Osteocyte (in vitro differentiated cells): ENCODE measurements at places on chromosomes 2 and 18. TPM values are rescaled to one million over a fixed set of nuclear protein-coding genes. Genes with fewer than 3 reads are reported as not detected.

INPP1 gene
- total RNA-seq = 17.3 and 18.2 TPM in 2 replicates

SLC35G4 gene
- not detected in 2 replicates for total RNA-seq

SULT1C4 gene
- 6.0 and 7.0 TPM in 2 replicates for total RNA-seq

SAG gene
- not detected in 2 replicates for total RNA-seq

TMEM247 gene
- not detected in 2 replicates for total RNA-seq

MRO gene
- total RNA-seq = not detected in 2 replicates

GRCh38 chr2:206273905-206274304 is 558 bp upstream of the ZDBF2 start:
- no peaks in the 10 kb centered on the region for H3K36me3 ChIP-seq
- peaks cover 24% of the 10 kb centered on the region for H3K4me1 ChIP-seq
- no peak for DNase-seq
- peak overlapping the region; percentile 93 for H3K27ac ChIP-seq
- H3K4me3 ChIP-seq = peak overlapping the region; percentile 86

GRCh38 chr2:19835781-19836281 is 66.0 kb downstream of the TTC32 start:
- peaks cover under 1% of the 10 kb centered on the region for H3K27me3 ChIP-seq
- H3K27ac ChIP-seq = no peak overlapping the region
- H3K4me1 ChIP-seq = peaks cover 10% of the 10 kb centered on the region
- no peak for DNase-seq
- no peaks in the 10 kb centered on the region for H3K36me3 ChIP-seq
- H3K4me3 ChIP-seq = no peak overlapping the region

DNA sequence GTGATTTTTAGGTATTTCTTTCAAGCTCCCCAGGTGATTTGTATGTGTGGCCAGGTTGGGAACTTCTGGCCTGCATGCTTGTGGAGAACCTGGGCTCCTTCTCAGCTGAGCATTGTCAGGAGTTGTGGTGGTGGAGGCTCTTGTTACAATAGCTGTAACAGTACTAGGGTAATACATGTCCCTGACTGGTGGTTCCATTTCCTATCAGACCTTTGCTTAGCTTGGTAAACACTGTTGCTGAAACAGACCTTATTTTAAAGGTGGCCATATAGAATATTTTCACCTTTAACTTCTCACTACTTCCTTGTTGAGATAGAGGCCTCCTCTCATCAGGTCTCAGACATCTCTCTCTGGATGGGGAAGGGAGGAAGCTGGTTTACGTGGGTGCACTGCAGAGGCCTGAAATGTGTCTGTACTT is 79.2 kb downstream of the SETBP1 start:
- no peaks in the 10 kb centered on the region for H3K27me3 ChIP-seq
- no peak overlapping the region for H3K4me3 ChIP-seq
- no peak for DNase-seq
- H3K36me3 ChIP-seq = peaks cover 40% of the 10 kb centered on the region

DNA sequence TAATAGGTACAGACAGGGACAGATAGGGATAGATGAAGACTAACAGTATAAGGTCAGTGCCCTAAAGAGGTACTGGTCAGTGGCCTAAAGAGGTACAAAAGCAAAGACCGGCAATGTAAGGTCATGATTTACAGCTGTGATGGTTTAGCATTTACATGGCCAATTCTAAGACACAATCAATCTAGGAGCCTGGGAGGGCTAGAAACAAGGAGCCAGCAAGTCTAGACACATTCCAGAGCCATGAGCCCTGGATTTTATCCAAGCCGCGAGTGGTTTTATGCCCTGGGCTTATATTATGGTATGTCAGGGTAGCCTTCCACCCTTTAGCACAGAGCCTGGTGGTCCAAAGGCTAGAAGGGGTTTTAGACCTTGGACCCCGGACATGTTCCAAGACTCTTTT is 124.2 kb downstream of the CBLN2 start:
- no peak overlapping the region for H3K27ac ChIP-seq
- no peak overlapping the region for H3K4me3 ChIP-seq
- no peaks in the 10 kb centered on the region for H3K36me3 ChIP-seq
- H3K4me1 ChIP-seq = no peaks in the 10 kb centered on the region
- DNase-seq = no peak

GRCh38 chr2:208982831-208983230 is 441.0 kb upstream of the MAP2 start:
- DNase-seq = no peak
- no peak overlapping the region for H3K27ac ChIP-seq
- no peaks in the 10 kb centered on the region for H3K36me3 ChIP-seq
- H3K4me1 ChIP-seq = no peaks in the 10 kb centered on the region
- H3K27me3 ChIP-seq = no peaks in the 10 kb centered on the region
- H3K4me3 ChIP-seq = no peak overlapping the region

- no peaks in the 10 kb centered on the region for H3K4me1 ChIP-seq
- no peak overlapping the region for H3K27ac ChIP-seq
- H3K27me3 ChIP-seq = no peaks in the 10 kb centered on the region
- H3K36me3 ChIP-seq = no peaks in the 10 kb centered on the region
- H3K4me3 ChIP-seq = no peak overlapping the region
These were observed 1002.5 kb downstream of the CBLN2 start for GRCh38 chr18:71541643-71542042.

DNA sequence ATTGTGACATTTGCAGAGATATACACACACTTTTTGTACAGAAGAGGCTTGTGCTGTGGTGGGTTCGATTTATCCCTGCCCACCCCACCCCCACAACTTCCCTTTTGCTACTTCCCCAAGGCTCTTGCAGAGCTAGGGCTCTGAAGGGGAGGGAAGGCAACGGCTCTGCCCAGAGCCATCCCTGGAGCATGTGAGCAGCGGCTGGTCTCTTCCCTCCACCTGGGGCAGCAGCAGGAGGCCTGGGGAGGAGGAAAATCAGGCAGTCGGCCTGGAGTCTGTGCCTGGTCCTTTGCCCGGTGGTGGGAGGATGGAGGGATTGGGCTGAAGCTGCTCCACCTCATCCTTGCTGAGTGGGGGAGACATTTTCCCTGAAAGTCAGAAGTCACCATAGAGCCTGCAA is 40.0 kb downstream of the STEAP3 start:
- H3K4me3 ChIP-seq = no peak overlapping the region
- H3K36me3 ChIP-seq = no peaks in the 10 kb centered on the region
- no peak for DNase-seq
- no peaks in the 10 kb centered on the region for H3K27me3 ChIP-seq

DNA sequence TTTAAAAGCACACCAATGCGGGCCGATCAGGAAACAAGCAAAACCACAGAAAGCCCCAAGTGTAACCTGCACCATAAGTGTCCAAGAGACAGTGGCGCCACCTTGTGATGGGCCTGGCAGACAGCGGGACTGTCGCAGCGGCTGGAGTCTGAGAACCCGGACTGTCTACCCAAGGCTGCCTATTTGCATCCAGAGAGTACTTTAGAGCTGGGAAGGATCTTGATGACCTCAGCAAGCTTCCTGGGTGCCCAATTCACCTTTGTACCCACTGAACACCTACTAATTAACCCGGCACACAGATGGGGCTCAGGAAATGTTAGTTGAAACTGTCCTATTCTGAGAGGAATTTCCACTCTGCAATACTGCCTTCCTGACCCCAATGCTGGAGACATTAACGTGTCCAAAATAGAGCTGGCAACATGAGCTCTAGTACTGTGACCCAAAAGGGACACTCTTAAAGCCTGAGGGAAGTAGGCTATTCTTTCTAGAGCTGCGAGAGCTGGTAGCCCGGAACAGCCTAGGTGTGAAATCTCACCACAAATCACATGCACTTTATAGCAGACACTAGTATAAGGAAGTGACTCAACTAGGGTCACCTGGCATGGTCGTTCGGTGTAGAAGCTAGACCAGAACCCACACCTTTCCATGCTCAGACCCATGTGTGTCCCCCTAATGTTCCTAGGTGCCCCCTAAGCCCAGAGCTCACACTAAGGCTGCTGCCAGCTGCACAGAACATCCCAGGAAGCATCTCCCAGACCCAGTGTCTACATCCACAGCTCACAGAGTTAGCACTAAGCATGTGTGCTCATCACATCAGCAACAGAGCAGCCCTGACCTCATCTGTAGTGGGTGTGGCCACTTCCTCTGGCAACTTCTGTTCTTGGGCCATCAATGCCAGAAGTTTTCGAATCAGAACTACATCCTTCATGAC is 25.4 kb downstream of the POLR1A start:
- H3K27me3 ChIP-seq = no peaks in the 10 kb centered on the region
- no peaks in the 10 kb centered on the region for H3K4me1 ChIP-seq
- no peak overlapping the region for H3K4me3 ChIP-seq
- H3K36me3 ChIP-seq = peaks cover 34% of the 10 kb centered on the region
- no peak overlapping the region for H3K27ac ChIP-seq

DNA sequence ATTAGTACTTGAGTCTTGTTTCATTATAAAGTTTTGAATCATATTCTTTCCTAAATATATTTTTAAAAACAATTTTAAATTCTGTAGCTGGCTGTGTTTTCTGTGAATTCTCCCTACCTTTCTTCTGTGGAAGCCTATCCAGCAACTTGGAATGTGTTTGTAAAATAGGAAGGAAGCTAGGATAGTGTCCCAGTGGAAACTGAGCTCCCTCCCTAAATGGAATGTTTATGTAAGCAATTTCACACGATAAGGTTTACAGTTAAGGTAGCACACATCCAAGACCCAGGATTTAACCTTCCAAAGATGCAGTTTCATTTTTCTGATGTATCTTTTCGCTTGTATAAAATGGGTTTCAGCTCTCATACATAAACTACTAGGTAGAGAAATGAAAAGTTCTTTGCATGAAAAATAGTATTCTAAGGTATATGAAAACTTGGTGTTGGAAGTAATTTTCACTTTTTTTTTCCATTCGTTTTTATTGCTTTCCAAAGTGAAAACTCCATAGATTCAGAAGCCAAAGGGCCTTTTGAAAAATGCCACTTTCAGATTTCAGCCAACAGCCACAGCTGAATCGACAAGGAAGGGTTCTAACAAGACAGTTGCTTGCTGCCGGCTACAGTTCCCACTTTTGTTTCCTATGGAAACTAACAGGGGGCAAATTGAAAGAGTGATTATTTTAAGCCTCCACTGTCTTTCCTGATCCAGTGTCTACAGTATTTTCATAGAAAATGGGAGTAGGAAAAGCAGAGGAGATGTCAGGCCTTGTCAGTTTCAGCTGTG is 405.1 kb upstream of the POU3F3 start:
- no peak overlapping the region for H3K27ac ChIP-seq
- H3K4me3 ChIP-seq = no peak overlapping the region
- DNase-seq = no peak
- peaks cover 2% of the 10 kb centered on the region for H3K4me1 ChIP-seq

DNA sequence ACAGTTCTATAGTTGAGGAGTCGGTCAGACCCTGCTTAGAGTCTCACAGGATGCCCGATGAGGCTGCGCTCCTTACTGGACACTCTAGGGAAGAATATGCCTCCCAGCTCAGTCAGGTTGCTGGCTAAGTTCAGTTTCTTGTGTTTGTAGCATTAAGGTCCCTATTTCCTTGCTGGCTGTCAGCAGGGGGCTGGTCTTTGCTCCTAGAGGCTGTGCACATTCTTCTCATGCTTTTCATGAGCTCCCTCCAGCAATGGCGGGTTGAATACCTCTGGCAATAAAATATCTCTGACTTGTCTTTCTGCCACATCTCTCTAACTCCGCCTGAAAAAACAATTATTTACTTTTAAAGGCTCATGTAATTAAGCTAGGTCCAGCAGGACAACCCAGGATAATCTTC is 79.4 kb upstream of the DNAJC10 start:
- no peaks in the 10 kb centered on the region for H3K36me3 ChIP-seq
- no peaks in the 10 kb centered on the region for H3K27me3 ChIP-seq
- no peak for DNase-seq
- H3K27ac ChIP-seq = no peak overlapping the region

DNA sequence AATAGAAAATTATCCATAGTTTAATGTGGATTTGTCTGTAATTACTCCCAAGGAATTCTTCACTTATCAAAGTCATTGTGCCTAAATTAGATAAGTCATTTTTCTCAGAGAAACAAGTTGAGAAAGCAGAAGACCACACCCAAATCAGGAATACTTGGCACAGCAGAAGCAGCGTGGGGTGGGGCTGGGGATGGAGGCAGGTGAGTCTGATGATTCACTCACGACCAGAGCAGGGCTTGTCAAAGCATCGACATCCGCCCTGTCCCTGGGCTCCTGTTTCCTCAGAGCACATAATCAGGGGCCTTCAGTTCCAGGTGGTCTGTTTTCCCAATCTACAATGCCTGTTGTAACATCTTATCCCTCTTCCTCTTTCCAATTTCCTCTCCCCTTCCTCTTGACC is 31.5 kb upstream of the COLEC12 start:
- H3K4me3 ChIP-seq = no peak overlapping the region
- no peaks in the 10 kb centered on the region for H3K27me3 ChIP-seq
- no peak for DNase-seq
- peaks cover 9% of the 10 kb centered on the region for H3K4me1 ChIP-seq

DNA sequence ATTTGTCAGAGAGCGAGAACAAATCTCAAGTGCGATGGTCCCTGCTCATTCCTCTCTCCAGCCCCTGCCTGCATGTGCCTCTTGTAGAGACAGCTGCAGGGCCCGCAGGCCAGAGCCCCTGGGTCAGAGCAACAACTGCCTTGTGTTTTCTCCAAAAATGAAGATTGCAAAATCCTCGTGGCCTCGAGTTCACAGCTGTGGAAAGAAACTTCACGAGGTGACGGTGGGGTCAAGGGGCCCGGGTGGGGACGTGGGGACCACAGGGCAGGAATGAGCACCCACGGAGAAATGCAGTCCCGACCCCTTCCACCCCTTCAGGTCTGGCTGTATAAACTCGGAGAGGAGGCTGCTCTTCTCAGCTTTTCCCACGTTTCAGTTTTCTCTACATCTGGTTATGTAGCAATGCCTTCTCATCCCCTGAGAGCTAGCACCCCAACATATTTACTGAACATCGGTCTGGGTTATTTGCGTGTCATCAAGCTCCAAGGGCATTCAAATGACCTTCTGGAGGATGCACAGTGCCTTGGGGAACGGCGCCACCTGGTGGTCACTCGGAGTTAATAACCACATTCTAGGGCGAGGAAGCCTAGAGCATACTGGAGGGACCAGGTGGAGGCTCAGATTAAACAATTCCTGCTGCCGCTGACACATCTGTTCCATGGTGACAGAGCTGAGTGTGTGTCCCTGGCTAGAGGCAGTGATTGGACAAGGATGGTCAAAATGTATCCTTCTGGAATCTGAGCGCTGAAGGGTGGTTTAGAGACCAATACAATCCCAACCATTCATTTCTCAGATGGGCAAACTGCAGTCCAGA is 91.4 kb upstream of the CYRIA start:
- peaks cover 19% of the 10 kb centered on the region for H3K27me3 ChIP-seq
- H3K27ac ChIP-seq = no peak overlapping the region
- no peak overlapping the region for H3K4me3 ChIP-seq
- no peaks in the 10 kb centered on the region for H3K36me3 ChIP-seq
- peak; percentile 87 for DNase-seq
- no peaks in the 10 kb centered on the region for H3K4me1 ChIP-seq

- no peaks in the 10 kb centered on the region for H3K27me3 ChIP-seq
- DNase-seq = no peak
- H3K4me1 ChIP-seq = peaks cover 35% of the 10 kb centered on the region
- no peak overlapping the region for H3K27ac ChIP-seq
- H3K4me3 ChIP-seq = no peak overlapping the region
These were observed 2069.6 kb upstream of the CELF4 start for GRCh38 chr18:39635192-39635591.

GRCh38 chr18:8188184-8188583 is 421.1 kb upstream of the RAB12 start:
- H3K27me3 ChIP-seq = no peaks in the 10 kb centered on the region
- H3K27ac ChIP-seq = no peak overlapping the region
- no peak for DNase-seq
- peaks cover 9% of the 10 kb centered on the region for H3K36me3 ChIP-seq
